Stimulated activated CD8-positive, alpha-beta memory T cell treated with anti-CD3 and anti-CD28 coated beads, Interleukin-4, amount 100 ng/mL, for 4 hours (primary cell): ENCODE measurements at places on chromosomes 5 and 9.

DNA sequence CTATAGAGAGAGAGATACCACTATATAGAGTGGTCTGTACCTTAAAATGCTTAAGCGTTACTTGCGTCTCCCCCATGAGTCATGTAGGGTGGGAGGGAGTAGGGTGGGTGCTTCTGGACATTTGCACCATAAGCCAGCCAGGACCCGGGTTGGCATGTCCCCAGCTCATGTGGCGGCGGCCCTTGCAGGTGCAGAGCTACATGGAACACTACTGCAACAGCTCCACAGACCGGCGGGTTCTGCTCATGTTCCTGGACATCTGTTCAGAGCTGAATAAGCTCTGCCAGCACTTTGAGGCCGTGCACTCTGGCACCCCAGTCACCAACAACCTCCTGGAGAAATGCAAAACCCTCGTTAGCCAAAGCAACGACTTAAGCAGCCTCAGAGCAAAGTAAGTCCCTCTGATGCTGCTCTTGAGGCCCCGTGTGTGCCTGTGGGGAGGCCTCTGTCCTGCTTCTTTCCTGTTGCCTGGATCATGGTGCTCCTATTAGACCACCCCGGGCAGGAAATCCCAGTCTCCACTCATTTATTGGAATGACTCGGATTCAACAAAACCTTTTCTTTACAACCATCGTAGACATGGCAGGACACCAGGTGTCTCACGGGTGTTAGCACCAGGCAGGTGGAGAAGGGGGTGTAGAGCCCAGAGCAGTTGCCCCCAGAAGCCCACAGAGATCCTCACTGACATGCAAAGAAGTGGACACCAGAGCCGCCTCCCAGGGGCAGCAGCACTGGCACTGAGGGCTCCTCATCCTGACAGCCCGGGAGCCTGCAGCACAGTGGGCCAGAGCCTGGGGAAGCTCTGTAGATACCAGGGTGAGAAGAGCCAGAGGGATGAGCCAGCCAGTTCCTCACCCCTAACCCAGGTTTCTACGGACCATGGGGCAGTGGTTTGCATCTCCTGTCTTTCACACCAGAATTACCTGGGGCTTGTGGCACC lies 8.8 kb downstream of the SPACA9 start:
- no peak for DNase-seq

GRCh38 chr9:19162956-19163355 lies 35.7 kb upstream of the PLIN2 start:
- no peak for DNase-seq

DNA sequence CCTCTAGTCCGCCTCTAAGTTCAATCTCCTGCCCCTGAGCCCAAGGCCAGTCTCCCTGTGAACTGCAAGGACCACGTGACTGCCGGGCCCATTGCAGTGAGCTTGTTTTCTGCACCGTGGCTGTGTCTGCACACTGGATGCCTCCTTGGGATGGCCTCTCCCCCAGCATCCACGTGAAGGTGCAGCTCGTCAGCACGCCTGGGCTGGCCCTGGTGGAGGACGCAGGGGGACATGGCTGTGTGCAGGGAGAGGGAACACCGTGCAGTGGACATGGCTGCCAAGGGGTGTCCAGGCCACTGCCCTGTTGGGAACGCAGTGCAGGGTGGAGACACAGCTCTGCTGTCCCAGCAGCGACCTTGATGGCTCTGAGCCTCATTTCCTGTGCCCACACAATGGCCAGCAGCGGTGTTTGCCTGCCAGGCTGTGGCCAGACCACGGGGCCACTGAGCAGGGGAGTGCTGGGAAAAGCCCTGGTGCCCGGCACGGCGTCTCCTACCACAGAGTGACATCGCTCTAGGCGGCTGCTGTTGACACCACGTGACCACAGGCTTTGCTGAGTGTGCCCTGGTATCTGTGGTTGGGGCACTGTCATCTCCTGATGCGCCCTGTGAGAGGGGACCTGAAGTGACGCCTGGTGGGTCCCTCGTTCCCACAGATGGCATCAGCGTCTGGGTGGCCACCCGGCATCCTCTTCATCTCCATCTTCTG lies 26.9 kb upstream of the EXOC3 start:
- DNase-seq: no peak

GRCh38 chr5:140107312-140108092 lies 6.4 kb upstream of the PURA start:
- peak; percentile 74 for DNase-seq

- no peak for DNase-seq
Observed at GRCh38 chr9:94991961-94992907, 265.7 kb downstream of the AOPEP start.

DNA sequence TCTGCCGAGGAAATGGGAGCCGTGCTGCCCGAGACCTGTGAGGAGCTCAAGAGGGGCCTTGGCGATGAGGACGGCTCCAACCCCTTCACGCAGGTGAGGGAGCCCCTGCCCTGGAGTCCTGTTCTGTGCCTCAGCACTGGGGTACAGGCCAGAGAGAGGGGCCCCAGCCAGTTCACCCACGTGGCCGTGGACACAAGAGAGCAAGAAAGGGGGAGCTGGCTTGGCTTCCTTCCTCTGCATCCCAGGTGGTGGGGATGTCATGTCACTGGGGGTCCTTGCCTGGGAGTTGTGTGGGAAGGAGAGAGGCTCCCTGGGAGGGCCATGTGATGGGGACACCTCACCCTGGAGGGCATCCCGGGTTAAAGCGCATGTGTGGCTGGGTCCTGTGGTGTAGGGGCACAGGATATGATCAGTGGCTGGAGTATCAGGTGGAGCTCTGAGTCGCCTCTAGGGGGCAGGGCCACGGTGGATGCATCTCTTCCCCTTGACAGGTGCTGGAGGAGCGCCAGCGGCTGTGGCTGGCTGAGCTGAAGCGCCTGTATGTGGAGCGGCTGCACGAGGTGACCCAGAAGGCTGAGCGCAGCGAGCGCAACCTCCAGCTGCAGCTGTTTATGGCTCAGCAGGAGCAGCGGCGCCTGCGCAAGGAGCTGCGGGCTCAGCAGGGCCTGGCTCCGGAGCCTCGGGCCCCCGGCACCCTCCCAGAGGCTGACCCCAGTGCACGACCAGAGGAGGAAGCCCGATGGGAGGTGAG lies 7.5 kb downstream of the N4BP3 start:
- no peak for DNase-seq

DNA sequence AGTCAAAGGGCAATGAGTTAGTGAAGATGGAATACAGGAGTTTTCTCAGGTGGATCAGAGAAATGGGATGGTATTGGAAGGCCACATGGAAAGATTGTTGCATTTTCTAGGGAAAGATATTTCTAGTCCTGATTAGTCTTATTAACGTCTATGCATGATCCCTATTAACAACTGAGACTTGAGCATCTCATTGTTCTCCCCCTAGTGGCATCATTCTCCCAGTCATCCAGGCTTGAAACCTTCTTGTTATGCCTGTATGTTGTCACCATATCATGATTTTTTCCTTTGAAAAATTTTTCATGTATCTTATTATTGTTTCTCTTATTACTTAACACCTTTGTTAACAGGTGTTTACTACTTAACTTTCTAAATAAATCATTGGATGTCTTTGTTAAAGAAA lies 34.4 kb downstream of the KIF2A start:
- DNase-seq: no peak

GRCh38 chr5:59766427-59767210 lies 126.9 kb downstream of the PDE4D start:
- DNase-seq: no peak

GRCh38 chr9:16509997-16510396 lies 360.5 kb downstream of the BNC2 start:
- no peak for DNase-seq

DNA sequence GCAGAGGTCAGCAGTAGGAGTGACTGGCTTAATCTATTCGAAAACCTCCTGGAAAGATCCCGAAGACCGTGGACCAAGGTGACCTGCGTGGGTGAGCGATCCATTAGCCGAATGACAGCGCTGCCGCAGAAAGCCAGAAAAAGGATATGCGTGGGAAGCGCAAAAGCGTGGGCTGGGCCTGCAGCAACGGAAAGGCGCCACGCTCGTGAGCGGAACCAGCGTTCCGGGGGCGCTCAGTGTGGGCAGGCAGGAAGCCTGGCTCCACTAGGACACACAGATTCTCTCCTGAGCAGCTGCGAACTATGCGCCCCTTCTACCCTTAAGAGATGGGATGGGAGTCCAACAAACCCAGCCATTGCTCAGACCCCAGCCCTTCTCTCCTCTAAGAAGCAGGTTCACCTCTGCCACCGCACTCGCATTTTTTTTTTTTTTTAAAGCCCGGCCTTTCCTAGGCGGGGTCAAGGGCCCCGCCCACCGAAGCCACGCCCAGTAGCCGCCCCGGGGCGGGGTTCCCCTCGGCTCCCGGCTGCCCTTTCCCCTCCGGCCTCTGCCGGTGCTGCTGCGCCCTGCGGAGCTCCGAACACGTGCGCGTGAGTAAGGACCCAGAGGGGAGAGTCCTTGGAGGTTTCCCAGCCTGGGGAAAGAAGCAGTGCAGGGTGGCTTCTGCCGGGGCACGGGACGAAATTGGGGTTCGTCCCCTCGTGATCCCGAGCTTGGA lies 19.8 kb upstream of the MATR3 start:
- peak; percentile 75 for DNase-seq

DNA sequence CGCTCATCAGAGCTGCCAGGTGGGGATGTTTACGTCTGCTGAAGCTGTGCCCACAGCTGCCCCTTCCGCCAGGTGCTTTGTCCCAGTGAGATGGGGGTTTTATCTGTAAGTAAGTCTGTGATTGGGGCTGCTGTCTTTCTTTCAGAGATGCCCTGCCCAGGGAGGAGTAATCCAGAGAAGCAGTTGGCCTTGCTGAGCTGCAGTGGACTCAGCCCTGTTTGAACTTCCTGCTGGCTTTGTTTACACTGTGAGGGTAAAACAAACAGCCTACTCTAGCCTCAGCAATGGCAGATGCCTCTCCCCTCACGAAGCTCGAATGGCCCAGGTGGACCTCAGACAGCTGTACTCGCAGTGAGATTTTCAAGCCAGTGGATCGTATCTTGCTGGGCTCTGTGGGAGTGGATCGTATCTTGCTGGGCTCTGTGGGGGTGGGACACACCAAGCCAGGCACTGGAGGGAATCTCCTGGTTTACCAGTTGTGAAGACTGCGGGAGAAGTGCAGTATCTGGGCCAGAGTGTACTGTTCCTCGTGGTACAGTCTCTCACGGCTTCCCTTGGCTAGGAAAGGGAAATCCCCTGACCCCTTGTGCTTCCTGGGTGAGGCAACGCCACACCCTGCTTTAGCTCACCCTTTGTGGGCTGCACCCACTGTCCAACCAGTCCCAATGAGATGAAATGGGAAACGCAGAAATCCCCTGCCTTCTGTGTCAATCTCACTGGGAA lies 530.1 kb upstream of the DMAC1 start:
- no peak for DNase-seq

DNA sequence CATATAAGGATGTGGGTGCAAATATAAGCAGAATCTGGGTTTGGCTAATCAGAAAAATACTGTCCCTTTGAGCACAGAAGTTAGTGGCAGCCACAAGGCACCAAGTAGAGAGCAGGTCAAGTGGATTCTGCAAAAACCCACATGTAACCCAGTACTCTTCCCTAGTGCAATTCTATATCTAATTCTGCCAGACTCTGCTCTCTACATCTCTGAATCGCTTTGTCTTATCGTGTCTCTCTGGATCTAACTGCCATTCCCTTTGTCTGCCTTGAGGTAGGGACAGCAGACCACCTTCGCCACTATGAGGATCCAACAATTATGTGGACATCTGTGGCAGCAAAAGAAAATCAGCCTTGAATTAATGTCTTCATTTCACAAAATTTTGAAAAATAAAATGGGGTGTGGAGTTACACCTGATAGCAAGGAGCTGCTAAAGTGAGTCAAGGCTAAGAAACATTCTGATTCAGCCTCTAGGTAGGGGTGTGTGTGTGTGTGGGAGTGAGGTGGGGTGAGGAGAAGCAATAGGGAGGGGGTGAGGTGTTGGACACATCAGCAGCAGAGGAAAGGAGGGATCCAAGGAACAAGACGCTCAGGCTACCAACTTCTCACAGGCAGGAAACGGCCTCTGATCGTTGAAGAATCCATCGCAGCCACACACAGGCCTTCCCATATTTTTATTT lies 33.7 kb upstream of the ZNF366 start:
- no peak for DNase-seq

DNA sequence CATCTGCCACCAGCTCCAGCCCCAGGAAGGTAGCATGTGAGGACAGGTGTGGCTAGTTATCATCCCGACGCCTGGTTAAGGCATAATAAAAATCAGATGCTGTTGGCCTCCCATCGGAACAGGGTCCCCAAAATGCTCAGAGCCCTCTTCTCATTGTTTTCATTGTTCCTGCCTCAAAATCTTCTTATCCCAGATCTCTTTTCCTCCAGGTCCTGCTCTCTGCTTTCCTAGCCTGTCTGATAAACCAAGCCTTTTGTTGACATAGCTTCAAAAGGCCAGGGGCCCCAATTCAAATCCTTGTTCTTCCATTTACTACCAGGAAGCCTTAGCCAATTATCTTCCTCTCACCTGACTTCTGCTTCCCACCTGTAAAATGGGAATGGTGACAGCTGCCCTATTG lies 130.1 kb upstream of the ADRA1B start:
- DNase-seq: no peak

DNA sequence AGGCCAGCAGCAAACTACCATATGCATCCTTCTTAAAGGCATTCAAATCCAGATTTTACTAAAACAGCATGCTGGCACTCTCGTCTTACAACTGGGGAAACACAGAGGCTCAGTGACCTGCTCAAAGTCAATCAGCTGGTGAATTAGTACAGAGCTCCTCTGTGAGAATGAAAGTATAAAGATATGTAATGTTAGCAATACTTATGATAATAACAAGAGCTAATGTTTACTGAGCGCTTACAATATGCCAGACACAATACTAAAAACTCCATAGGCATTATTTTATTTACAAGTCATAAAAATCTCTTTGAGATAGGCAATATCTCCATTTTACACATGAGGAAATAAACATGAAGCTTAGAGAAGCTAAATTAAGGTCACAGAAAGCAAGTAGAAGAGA lies 28.6 kb downstream of the FKBP15 start:
- DNase-seq: no peak

- no peak for DNase-seq
Observed at GRCh38 chr9:76401580-76402354, 7.5 kb upstream of the RFK start.

- DNase-seq: no peak
Observed at GRCh38 chr5:42564689-42565356, 141.6 kb downstream of the GHR start.

DNA sequence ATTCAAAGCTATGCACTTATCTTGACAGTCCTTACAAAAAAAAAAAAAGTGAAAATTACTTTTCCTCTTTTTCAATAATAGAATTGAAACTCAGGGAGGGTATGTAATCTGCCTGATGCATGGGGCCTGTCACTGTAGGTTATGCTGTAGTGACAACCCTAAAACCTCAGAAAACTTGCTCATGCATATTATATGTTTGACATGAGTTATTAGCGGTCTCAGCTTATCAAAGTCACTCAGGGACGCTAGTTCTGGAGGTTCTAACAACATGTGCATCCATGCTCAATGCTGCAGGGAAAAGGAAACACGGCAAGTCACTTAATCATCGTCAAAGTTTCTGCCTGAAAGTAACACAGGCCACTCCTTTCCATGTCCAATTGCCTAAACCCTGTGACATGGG lies 78.4 kb upstream of the TMEM252 start:
- DNase-seq: no peak

DNA sequence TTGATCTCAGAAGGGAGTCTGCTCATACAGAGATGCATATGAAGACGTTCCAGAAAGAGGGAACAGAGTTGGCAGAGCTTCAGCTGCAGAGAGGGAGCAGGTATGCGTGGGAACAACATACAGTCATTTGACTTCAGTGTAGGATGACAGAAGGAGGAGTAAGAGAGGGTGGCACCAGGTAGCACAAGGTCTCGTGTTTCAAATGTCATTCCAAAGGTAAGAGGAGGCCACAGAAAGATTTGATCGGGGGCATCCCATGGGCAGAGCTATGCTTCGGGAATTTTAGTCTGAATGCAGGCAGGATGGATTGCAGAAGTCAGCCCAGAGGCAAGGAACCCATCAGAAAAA lies 367.1 kb downstream of the CDK5RAP2 start:
- no peak for DNase-seq
